Umbilical cord (tissue), 2 donors: ENCODE measurements at places on chromosomes 4 and X. TPM values are rescaled to one million over a fixed set of nuclear protein-coding genes. Genes with fewer than 3 reads are reported as not detected.
A peak's percentile ranks its signal among the peaks of the same experiment; 100 is the strongest.

Gene STK32B
- total RNA-seq: 7.0 TPM

Gene IL2RG
- 0.96 TPM for total RNA-seq

Gene CXCL13
- total RNA-seq: 2.4 TPM

DNA sequence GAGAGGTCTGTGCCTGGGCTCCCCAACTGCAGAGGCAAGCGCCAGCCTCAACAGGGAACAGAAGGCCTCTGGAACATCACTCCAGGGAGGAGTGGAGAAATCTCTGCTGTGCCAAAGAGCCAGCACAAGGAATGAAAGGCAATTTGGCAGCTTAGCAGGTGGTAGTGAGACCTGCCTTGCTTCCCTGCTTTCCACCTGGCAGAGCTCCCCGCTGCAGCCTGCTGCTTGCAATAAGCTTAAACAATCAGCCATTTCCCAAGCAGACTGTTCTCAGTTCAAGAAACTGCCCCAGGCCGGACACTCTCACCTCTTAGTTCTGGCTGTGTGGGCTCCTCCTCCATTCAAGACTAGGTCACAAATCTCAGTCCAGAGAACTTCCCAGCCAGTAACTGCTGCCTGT is 370.6 kb downstream of the MAGEB5 start:
- DNase-seq: no peak

DNA sequence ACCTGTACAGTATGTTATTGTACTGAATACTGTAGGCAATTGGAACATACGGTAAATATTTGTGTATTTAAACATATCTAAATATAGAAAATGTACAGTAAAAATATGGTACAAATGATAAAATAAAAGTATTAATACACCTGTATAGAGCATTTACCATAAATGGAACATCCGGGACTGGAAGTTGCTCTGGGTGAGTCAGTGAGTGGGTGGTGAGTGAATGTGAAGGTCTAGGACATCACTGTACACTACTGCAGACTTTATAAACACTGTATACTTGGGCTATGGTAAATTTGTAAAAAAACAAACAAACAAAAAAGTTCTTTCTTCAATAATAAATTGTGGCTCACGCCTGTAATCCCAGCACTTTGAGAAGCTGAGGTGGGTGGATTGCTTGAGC is 52.4 kb upstream of the FHL1 start:
- DNase-seq: no peak

DNA sequence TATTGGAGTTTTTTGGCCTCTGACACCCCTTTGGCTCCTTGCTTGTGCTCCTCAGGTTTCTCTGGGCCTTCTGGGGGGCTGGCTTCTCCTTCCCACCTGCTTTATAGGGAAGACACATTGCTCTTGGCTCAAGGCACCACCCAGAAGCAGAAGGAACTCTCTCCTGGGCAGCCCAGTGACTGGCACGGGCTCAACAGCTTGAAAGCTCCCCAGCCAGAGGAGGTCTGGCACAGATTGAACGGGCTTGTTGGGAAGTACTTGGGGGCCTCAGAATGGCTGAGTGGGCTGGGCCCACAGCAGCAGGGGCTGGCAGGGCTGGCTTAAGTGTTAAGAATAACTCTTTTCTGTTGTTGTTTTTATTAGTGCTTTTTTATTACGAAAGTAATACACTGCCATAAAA is 11.2 kb upstream of the ZNF185 start:
- DNase-seq: no peak

GRCh38 chr4:84615355-84615754 is 32.4 kb downstream of the CDS1 start:
- DNase-seq: no peak

- DNase-seq: no peak
These were observed 289.8 kb downstream of the PCDH7 start for GRCh38 chr4:31009926-31010325.

DNA sequence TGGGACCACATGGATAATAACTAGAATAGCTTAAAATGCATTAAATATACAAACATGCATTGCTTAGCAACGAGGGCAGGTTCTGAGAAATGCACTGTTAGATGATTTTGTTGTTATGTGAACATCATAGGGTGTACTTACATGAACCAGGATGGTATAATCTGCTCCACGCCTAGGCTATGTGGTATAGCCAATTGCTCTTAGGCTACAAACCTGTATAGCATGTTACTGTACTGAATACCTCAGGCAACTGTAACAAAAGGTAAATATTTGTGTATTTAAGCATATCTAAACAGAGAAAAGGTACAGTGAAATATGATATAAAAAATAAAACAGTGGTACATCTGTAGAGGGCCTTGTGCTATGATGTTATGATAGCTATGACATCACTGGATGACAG is 169.2 kb upstream of the IL15 start:
- peak; percentile 6 for DNase-seq

- peak; percentile 22 for DNase-seq
These were observed at the start of gene KCNE5 for GRCh38 chrX:109624641-109625616. Gene KCNE5, minus strand, starts transcription at chrX:109625172. Its CDS starts 152 bp downstream, at chrX:109625020.
